ENCODE measurements at places on chromosomes 4 and X.

DNA sequence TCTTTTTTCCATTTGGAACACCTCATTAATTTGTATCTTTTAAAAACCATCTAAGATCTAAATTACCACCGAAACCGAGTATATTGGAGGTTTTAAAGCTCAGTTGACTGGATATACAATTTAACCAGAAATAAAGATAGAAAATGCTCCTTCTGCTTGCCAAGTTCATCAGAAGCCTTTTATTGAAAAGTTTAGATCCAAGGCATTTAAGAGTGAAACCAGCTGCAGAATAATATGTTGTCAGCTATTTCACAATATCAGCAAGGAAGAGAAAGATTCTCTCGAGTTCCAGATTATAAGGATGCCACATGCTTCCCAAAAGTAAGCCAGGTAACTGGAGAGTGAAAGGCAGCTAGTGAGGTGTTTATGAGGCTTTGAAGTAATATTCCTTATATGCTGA, 217.4 kb downstream of the DCTD start:
- DNase-seq = no peak

- no peak for DNase-seq
Observed at GRCh38 chrX:153626025-153626633, 20.9 kb upstream of the DUSP9 start.

GRCh38 chrX:148632444-148632843, 132.0 kb downstream of the AFF2 start:
- DNase-seq = no peak

DNA sequence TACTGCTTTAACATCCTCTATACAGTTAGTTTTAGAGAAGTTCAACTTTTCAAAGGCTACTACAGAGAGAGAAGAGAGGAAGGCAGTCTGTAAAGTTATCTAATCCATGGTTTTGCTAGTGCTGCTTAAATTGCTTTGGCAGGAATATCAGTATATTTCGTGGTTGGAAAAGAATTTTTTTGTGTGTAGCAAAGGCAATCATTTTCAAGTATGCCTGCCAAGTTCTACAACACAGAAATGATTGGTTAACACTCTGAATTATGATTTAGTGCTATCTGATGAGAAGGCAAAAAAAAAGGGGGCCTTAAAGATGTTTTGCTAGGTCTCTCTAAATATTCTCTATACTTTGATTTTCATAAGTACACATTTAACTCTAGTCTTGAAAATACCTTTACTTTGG, 133.1 kb downstream of the JADE1 start:
- DNase-seq = no peak

GRCh38 chr4:153207567-153207966, 3.3 kb downstream of the TRIM2 start:
- no peak for DNase-seq

GRCh38 chr4:115113506-115114106, at the start of gene NDST4:
Gene NDST4, minus strand, starts transcription at chr4:115113620. Its CDS starts 36,584 bp downstream, at chr4:115077036.
- DNase-seq = no peak

GRCh38 chr4:103067841-103068547, 8.6 kb downstream of the SLC9B2 start:
- no peak for DNase-seq

DNA sequence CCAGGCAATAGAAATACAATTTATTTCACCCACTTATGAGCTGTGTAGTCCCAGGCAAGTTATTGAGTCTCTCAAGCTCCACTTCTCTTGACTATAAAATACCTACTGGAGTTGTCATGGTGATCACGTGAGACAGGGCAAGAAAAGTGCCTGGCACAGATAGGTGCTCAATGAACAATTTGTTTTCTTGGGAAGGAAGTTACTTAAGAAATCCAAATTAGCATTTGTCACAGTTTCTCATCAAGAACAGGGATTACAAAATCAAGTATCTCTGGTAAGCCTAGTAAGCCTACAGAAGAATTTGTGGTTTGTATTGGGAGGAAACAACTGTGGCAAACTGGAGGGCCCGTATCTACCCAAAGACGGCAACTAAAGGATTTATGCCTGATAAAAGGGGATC, 37.5 kb upstream of the RASGEF1B start:
- no peak for DNase-seq

- DNase-seq = no peak
Observed at GRCh38 chrX:97026406-97026805, 142.7 kb downstream of the RPA4 start.

GRCh38 chrX:153351981-153352380, 18.0 kb downstream of the ZNF275 start:
- no peak for DNase-seq

GRCh38 chr4:20676501-20677197, 23.6 kb upstream of the PACRGL start:
- no peak for DNase-seq

GRCh38 chr4:5034206-5034605, 14.9 kb upstream of the CYTL1 start:
- DNase-seq = no peak

DNA sequence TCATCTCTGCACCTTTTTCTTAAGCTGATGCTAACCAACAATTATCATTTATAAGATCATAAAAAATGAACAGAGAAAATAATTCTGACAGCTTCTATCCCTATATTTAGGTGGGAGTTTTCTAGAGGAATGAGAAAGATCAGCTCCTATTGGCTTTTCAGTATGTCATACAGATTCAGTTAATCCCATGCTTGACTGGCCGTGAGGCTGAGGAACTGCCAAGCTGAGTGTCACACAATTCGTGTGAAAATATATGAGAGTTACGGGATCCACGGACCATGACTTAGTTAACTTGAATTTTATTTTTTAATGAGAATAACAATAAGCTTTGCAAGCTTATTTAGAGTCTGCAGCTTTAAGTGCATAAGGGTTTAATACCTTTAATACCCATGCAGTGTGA, 37.5 kb downstream of the PHEX start:
- DNase-seq = no peak

- DNase-seq = no peak
Observed at GRCh38 chr4:94852616-94853015, 94.9 kb downstream of the BMPR1B start.

GRCh38 chrX:39158801-39159657, 357.8 kb downstream of the MID1IP1 start:
- no peak for DNase-seq

GRCh38 chr4:152525878-152526277, 10.0 kb downstream of the FBXW7 start:
- DNase-seq = no peak

DNA sequence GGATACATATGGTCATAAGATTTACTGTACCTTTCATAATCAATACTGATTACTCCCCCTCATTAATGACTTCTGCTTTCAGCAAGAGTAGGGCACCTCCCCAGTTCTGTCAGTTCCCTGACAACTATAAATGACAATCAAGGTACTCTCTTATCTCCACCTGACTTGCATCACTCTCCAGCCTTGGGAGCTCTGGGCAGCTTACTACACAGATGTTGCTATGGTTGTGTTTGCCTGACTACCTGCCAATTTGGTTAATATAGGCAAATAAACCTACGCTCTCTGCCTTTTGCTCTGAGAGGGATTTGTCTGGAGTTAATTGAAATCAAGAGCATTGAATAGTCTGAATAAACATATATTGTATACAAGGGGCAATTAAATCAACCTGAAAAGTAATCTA, 22.8 kb upstream of the MAP7D3 start:
- DNase-seq = no peak

DNA sequence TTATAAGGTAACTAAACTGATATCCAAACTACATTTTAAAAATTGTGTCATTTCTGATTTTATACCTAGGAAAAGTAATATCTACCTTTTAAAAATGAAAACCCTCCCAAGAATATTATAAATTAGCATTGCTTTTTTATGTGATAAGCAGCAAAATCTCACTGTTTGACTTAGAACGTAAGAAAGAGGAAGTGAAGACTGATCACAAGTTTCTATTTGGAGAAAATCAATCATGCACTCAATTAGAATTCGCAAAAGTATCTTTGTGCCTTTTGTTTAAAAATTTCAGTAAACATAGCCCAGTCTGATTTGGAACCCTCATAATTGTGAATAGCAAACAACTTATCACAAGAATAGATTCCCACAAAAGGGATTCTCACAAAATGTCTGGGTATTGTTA, 142.7 kb downstream of the TENM3 start:
- no peak for DNase-seq

GRCh38 chr4:75565481-75565880, 9.6 kb downstream of the ODAPH start:
- DNase-seq = no peak
